ENCODE measurements at places on chromosomes 1 and 21.

DNA sequence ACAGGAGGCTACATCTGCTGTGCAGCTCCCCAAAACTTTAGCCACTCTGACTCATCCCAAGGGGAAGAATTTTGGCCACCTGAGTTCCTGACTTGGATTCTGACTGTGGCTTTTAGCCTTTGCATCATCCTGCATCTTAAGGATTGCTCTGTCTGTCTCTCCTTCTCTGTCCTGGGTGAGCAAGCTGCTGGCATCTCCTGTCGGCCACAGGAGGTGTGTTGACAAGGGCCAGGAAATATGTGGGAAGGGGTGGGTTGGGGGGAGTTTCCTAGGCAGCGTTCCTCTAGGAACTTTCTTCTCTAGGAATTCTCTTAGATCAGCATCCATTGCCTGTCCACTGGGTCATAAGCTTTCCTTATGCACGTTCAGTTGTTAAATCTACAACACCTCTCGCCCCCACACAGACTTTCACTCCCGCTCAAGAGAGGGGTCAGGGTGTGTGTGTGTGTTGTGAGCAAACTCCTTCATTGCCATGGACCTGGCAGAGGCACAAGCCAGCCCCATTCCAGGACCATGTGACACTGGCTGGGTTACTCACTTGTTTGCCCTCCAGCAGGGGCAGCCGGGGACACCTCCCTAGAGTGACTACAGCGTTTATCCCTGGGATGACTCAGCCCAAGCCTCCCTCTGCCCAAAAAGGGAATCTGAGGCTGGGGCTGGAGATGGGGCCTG, 145.0 kb upstream of the DUSP10 start:
- no peak for DNase-seq

GRCh38 chr1:109467301-109467777, 993 bp downstream of the SYPL2 start:
- no peak for DNase-seq

GRCh38 chr1:92822879-92823278, 9.0 kb upstream of the RPL5 start:
- DNase-seq: no peak

GRCh38 chr1:50231209-50231608, 122.5 kb downstream of the ELAVL4 start:
- DNase-seq: no peak

DNA sequence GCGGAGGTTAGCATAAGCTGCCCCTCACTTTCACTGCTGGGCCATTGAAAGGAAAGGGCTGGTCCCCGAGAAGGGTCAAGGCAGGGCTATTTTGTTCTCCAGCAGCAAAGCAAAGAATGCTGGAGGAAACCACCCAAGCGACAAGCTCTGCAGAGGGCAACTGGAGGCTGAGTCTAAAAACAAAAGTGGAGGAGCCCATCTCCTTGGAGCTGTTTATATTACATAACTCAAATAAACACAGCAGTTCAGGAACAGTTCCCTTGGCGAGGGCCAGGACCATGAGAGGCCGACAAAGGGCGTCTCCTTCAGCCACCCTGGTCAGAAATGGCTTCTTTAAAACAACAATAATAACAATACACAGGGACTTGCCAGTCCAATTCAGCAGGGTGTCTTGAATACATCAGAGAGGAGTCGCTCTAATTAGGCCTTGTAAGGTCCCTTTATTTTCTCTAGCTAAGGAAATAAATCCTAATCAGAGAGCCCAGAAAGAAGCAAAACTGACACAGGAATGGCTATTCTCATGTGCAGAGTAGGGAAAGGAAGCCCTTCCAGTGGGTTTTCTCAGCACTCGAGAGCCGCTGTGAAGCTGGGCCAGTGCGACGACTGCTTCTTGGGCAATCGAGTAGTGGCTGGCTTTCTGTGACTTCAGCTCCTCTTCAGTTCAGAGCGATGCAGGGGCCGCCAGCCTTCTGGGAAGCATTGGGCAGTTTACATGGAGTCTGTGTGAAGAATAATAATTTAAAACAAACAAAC, 57.0 kb upstream of the TARBP1 start:
- DNase-seq: no peak

Measured in stimulated activated CD8-positive, alpha-beta memory T cell treated with anti-CD3 and anti-CD28 coated beads, Interleukin-7, amount 100 ng/mL, for 1 hour (primary cell).